GM12878 (cell line): ENCODE measurements at places on chromosomes 12 and 14. TPM values are rescaled to one million over a fixed set of nuclear protein-coding genes. Genes with fewer than 3 reads are reported as not detected.

Gene OR4N2
- not detected in 2 replicates for total RNA-seq

Gene FGF6
- total RNA-seq, result not detected in 2 replicates

Gene PRKAB1
- 49.9 and 51.1 TPM in 2 replicates for total RNA-seq

Gene ACTR10
- 26.8 and 27.4 TPM in 2 replicates for total RNA-seq

Gene CCDC177
- total RNA-seq, result not detected in 2 replicates

Gene PLEK2
- total RNA-seq, result not detected in 2 replicates

Gene ACRBP
- 1.4 and 1.8 TPM in 2 replicates for total RNA-seq

Gene ACOT4
- 1.9 and 2.2 TPM in 2 replicates for total RNA-seq

Gene WNT5B
- total RNA-seq, result 15.4 and 18.3 TPM in 2 replicates

Gene COX8C
- not detected in 2 replicates for total RNA-seq

Gene AKAP3
- total RNA-seq, result 1.5 TPM in 2 replicates

DNA sequence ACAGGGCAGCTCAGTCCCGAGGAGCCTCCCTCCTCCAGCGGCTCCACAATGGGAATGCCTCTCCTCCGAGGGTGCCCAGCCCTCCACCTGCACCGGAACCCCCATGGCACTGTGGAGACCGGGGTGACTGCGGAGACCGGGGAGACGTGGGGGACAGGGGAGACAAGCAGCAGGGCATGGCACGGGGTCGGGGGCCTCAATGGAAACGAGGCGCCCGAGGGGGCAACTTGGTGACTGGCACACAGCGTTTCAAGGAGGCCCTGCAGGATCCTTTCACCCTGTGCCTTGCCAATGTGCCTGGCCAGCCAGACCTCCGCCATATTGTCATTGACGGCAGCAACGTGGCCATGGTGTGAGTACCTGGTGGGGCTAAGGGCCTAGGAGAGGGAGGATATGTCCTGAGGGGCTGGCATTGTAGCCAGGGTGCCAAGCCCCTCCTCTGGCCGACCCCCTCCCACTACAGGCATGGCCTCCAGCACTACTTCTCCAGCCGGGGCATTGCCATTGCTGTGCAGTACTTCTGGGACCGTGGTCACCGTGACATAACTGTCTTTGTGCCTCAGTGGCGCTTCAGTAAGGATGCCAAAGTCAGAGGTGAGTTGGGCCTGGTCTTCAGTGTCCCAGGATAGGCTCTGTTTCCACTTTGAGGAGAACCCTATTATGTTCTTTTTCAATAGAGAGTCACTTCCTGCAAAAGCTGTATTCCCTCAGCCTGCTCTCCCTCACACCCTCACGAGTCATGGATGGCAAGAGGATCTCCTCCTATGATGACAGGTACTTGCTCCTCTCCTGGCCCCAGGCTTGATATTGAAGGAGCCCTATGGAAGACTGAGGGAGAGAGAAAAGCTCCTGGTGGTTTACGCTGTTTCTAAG, 2.7 kb downstream of the KHNYN start:
- DNase-seq, result no peak

- no peak for DNase-seq
Measured at GRCh38 chr12:51392556-51393237, 1.5 kb upstream of the GALNT6 start.

GRCh38 chr14:51507511-51507905, 144.2 kb upstream of the FRMD6 start:
- no peak for DNase-seq

- no peak for DNase-seq
Measured at GRCh38 chr14:59155886-59156285, 32.6 kb upstream of the DAAM1 start.

DNA sequence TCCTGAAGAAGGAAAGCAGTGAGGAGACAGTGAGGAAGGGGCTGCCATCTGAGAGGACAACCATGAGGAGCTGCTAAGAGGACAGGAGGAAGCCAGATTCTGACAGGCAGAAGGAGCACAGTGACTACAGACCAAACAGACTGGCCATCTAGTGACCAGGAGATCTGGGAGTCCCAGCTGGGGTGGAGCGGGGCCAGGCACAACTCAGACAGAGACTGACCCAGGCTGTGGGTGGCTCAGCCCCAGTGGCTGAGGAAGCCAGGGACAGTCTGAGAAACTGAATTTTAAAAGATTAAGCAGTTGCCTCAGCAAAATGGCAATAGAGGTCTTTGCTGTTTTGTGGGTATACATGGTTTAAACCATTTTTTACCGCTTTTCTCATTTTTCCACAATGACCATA, 28.9 kb downstream of the LRRC74A start:
- no peak for DNase-seq

- no peak for DNase-seq
Measured at GRCh38 chr12:114636723-114637480, 47.1 kb downstream of the TBX3 start.

DNA sequence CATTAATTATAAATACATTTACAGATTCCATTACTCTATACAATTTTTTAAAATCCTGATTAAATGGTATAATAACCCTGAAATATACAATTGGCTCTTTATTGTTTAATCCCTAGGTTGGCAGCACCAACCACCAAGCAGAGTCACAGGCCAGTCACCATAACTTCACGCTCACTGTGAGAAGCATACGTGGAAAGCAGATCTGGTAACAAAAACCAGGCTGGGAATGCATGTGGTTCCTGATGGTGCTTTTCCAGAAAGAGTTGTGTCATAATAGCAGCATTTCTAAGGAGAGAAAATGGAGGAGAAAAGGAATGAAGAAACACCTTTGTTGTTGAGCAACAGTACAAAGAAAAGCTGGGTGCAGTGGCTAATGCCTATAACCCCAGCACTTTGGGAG, 66.1 kb downstream of the SIX6 start:
- DNase-seq, result no peak

DNA sequence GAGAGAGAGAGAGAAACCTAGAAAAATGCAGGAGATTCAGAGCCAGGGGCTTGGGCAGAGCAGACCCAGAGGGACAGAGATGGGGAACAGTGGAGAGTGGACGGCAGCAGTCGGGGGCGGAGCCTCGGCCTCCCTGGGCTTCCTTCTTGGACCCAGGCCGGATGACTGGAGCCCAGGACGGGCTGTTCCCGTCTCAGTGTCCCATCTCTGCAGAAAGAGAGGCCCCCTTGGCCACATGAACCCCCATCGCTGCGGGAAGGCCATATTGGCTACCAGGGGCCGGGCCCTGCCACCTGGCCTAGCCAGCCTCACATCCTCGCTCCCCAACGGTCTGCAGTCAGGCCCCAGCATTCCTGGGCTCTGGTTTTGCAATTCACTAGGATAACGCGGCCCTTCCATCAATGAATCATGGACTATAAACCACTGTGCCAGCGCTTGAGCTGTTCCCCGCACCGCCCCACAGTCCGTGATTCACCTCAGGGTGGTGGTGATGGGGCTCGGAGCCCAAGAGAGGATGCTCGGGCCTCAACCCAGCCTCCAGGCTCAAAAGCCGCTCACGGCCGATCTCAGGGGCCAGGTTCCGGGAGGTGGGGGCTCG, 116.5 kb downstream of the RFLNA start:
- DNase-seq, result no peak

DNA sequence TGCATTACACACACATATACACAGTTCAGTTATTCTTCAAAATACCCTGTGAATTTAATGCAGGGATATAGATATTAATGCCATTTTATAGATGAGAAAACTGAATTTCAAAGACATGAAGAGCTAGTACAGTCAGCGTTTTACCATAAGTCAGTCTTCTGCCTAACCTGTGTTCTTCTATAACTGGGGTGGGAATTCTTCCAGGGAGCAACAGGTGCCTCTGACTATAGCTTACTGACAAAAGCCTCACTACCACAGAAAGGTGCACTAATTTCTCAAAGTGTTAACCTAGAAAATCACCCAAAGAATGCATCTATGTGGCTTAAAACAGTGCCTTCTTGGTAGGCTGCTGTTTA, 84.4 kb downstream of the STXBP6 start:
- DNase-seq, result no peak

- DNase-seq, result no peak
Measured at GRCh38 chr12:111672822-111673381, 12.9 kb downstream of the BRAP start.

DNA sequence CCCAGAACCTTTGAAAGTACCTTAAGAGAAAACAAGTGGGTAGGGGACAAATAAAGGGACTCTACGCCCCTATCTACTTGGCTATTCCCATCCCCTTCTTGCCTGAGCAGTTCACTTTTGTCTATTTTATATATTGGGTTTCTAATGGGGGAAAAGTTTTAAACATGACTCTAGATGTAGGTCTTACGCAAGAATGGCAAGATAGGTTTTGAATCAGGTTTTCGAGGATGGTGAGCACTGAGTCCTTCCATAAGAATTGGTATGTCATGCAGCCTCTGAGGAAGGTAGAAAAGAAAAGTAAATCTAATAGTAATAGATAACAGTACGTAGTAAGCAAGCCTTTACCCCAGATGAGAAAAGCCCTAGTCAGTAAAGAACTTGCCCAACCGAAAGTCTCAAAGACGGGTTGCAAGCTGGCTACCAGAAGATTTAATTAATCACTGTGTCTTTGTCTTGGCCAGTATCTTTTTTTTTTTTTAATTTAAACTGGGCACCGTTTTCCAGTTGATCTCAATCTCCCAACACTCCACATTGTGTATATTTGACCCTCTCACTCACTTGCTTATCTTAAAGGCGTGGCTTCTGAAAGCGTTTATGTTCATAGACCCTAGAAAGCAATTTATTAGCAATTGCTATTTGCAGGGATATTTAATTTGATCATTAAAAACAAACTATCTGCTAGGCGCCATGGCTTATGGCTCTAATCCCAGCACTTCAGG, 86.6 kb upstream of the TMEM263 start:
- no peak for DNase-seq

DNA sequence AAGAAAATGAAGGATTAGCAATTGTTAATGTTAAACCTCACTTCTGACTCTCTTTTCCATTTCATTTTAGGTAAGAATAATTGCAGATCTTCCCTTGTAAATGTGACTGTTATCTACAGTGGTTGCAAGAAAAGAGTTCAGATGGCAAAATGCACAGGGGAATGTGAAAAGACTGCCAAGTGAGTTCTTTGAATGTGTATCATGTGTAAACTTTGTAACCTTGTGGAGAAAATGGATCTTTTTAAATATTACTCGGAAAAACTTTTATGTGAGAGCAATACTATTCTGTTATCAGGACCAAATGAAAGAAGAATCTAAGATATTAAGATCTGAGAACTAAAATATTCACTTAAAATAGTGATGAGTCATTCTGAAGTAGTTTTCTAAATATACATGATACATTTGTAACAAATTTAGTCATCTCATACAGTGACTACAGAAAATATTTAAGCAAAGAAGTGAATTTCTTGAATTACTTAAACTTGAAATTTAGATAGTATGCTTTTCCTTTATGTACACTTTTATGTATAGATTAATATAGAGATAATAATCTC, 122.5 kb upstream of the CNTN1 start:
- no peak for DNase-seq

DNA sequence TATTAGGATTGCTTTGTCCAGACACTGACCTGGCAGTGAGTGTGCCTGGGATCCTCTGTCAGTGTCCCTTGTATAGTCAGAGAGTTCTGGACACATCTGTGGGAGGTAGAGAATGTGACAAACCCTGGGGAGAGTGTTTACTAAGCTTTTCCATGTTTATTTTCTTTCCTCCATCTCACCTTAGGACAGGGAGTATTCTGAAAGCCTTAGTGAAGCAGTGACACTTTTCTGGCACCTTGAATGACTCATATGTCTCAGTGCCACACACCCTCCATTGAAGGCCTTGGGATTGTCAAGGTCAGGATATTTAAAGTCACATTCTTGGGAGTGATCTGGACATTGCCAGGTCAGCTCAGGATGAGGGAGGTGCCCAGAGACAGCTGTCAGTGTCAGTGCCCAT, 34.9 kb upstream of the CTDSP2 start:
- no peak for DNase-seq

DNA sequence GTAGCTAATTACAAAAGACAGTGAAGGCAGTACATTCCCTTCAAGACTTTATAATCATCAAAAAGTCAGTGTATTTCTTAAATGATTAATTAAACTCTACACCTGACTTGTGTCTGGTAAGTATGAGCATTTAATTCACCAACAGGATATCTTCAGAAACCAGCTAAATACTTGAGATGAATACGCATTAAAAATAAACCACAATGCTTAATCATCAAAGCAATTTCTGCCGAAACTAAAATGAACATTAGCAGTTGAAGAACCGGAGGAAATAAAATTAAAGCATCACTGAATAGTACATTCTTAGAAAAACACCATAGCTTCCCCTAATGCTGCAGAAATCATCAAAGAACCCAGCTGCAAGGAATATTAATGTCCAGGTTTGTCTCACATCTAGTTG, 32.7 kb downstream of the SLC25A21 start:
- DNase-seq, result no peak
